ENCODE measurements at places on chromosomes 12 and 14.

- no peak for DNase-seq
Measured at GRCh38 chr12:110304061-110304551, 23.1 kb downstream of the ATP2A2 start.

DNA sequence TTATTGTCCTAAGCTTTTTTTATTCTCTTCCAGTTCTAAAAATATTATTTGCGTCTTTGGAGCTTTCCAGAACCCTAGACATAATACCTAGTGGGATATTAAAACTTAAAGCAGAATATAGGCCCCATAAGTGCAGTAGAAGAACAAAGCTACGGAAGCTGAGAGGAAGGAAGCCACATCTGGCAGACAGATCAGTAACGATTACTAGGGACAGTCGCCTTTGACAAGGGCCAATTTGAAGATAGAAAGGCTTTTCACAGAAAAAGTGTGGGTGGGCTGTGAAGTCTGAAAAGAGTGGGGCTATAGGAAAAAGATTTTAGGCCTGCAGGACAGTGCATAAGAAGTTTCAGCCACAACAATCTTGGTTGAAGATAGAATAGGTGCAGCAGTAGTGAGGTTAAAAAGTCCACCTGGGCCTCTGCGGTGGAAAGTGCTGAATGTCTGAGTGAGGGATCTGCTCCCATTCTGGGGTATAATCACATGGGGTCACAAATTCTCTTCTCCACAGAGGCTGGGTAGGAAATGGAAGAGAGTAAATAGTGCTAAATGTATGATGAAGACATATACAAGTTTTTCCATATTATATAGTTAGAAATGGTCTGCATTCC lies 114.5 kb downstream of the CMAS start:
- DNase-seq: no peak

DNA sequence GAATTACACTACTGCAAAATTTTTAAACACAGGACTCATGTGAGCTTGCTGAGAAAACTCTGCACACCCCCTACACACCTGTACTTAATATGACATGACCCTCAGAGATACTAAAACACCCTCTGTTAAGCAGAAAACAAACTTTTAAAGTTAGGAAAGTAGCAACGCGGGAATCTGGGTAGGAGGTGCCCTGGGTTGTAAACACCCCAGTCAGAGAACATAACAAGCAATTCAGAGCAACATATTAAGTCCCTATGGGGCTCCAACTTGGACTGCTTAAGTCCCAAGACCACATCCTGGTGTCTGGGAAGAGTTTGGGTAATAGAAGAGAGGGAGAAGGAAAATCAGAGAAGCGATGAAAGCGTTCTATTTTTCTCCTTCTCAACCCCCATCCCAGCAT lies 1.2 kb downstream of the ATF7 start:
- no peak for DNase-seq

GRCh38 chr12:52086944-52087835 lies 7.7 kb downstream of the SMIM41 start:
- no peak for DNase-seq

GRCh38 chr14:87805315-87805723 lies 187.7 kb downstream of the GALC start:
- DNase-seq: no peak

GRCh38 chr12:127126260-127126628 lies 1140.7 kb upstream of the TMEM132C start:
- DNase-seq: no peak

GRCh38 chr12:52166672-52167071 lies 25.1 kb downstream of the KRT80 start:
- DNase-seq: no peak

GRCh38 chr14:65107200-65107599 lies 4.9 kb upstream of the MAX start:
- DNase-seq: no peak

- DNase-seq: no peak
Measured at GRCh38 chr12:51907083-51907855, at the start of gene ACVRL1. Gene ACVRL1 (plus strand): TSS chr12:51907504. CDS start chr12:51912475, 4,971 bp downstream.

DNA sequence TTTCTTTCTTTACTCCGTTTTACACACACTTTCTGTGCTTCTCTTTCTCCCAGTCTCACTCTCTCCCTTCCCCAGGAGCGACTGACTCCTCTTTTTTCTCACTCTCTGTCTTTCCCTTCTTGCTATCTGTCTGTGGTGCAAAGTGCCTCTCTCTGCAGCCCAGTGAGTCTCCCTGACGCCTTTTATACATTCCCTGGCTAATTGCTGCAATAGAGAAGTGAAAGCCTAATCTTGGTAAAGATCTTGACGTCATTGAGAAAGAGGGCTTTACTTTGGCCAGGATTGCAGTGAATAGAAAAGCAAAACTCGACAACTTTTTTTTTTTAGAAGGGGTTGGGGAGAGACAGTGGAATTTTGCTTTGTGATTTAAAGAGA lies 706 bp upstream of the DIO2 start:
- no peak for DNase-seq

- DNase-seq: no peak
Measured at GRCh38 chr14:30651937-30652336, 29.8 kb downstream of the SCFD1 start.

DNA sequence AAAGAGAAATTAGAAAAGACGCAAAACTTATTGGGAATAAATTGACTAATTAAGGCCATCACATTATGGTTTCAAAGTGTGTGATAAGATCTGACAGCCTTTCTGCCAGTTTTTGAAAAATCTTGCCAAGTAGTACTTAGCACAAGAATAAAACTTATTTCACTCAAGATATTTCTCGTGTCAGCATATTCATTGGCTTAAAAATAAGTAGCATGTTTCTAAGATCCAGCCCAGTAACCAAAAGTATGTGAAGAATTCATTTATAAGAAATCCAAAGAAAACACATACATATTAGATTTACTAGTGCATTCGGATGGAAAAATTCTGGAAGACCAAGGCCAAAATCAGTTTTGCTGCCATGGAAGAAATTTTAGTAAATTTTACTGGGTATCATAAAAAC lies 1135.0 kb downstream of the GALC start:
- DNase-seq: no peak

- DNase-seq: no peak
Measured at GRCh38 chr12:92362126-92362525, 216.5 kb upstream of the BTG1 start.

DNA sequence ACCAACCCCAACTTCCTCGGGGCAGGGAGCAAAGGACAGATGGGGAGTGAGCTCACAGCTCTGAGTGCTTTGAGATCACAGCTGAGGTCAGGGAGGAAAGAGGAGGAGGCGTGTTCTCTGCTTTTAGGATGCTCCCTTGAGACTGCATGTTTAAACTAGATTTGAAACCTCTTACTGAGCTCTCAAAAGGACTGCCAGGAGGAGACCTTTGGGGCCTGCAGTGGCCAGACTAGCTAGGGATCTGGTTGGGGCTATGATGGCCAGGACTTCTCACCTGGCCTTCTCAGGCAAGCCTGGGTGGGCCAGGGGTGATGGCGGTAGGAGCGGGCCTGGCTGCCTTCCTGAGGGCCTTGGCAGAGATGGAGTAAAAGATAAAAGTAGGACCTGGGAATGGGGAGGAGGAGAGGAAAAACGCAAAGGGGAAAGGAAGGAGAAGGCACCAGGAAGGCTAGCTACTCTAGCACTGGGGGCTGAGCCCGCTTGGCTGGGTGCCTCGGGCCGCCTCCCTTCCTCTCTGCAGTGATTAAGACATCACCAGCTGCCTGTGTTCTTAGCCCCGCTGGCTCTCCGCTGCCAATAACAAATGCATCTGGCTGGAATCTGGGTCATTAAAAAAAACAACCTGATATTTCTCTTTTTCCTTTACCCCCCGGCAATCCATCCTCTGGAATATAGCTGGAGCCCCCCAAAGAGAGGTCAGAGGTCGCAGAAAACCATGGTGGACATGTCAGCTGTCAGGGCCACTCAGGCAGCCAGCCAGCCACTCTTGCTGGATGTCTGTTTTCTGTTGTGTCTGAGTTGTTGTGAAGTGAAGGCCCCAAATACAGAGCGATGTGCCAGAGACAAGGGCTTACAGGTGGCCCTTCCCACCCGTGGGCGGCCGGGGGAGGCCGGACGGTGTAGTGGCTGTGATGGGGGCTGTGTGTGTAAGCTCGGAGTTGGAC lies 141.3 kb downstream of the TSPAN9 start:
- peak; percentile 25 for DNase-seq

- DNase-seq: no peak
Measured at GRCh38 chr12:51839310-51839947, 9.1 kb downstream of the FIGNL2 start.

DNA sequence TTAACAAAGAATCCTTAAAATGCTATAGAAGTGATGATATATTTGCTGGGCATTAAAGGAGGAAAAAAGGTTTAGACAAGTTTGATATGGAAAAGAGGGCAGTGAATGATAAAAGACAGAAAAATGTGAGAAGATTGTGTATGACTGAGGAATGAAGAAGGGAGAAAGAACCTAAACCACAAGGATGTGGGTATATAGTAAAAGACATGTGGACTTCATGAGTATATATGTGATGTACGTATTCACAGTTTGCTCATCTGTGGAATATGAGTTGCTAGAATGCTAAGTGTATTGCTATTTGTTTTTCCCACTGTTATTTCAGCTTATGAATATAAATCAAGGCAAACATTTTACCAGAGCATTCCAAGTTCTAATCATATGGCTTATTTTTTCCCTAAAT lies 2.1 kb upstream of the SLC16A7 start:
- no peak for DNase-seq

- no peak for DNase-seq
Measured at GRCh38 chr12:29145372-29146170, 3.5 kb upstream of the FAR2 start.

DNA sequence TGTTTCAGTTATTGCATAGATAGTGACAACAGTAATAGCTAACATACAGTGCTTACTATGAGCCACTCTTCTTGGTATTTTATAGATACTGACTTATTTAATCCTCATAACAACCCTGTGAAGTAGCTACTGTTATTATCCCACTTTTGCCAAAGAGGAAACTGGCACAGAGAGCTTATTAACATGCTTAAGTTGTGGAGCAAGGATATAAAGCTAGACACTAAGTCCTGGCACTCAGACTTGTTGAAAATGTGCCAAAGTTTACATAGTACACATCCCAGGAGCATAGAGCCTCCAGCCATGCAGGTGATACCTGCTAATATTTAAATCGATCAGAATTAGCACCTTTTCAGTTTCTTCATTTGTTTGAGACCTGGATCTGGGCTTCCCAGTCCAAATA lies 41.8 kb downstream of the VEZT start:
- no peak for DNase-seq

DNA sequence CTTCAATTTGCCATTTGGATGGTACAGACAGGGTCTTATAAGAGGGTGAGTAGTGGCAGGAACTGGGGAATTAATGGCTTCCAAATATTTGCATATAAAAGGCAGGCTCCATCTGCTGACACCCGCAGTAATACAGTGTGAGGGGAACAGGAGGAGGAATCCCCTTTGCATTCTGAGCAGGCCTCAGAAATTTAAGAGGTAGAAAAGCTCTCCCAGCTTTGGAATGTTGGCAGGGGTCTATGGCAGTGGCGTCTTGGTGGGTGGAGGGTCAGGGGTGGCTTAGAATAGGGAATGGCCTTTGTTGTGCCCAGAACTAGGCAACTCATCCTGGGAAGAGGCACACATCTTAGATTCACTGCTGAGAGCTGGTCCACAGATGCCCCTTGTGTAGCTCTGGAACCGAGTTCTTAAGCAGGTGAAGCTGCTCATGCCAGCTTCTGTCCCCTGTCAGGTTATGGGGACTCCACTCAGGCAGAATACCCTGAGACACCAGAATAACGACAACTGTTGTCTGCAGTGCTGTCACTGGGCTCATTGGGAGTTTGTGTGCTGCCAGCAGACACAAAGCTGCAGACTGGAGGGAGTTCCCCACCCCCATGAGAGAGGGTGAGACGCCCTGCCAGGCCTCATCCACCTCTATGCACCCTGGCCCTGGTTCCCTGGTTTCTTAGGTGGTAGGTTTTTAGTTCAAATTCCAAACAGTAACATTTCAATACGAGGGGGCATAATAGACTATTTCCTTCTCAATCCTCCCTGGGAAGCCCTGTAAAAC lies 190.2 kb downstream of the MON2 start:
- no peak for DNase-seq

- no peak for DNase-seq
Measured at GRCh38 chr12:129779033-129779432, 124.8 kb downstream of the TMEM132D start.

- DNase-seq: no peak
Measured at GRCh38 chr14:102407258-102407657, 44.5 kb downstream of the TECPR2 start.

DNA sequence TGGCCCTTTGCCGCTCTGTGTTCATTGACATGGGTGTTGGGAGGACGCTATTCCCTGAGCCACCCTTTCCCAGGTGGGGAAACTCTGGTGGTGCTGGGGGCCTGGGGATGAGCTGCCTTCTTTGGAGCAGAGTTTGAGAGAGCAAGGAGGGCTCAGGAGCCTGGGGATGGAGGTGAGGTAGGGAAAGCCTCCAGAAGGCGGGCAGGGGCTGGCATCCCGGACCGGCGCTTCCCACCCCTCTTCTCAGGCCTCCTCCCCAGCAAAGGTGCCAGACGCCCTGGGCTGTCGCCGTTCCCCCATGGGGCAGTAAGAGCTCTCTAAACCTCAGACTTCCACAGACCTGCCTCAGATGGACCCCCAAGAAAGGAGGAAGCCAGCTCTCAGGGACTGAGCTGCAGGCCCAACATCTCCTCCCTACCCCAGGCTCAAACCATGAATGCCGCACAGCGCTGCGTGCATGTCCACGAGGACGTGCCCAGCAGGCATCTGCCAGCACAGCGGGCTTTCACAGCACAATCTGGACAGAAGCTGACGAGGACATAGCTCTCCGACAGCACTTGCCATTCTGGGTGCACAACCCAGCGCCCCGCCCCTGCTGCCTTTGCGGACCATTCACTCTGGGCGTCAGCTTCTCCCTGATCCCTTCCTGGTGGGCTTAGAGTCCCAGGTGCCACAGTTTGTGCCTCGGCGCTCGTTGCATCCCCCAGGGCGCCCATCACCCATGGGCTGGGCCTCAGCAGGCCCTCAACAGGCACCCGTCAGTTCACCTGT lies 14.9 kb upstream of the TTC7B start:
- DNase-seq: no peak

- DNase-seq: peak; percentile 26
Measured at GRCh38 chr14:73242357-73242901, 5.1 kb downstream of the PAPLN start.

GRCh38 chr12:56838621-56839488 lies 75.7 kb downstream of the HSD17B6 start:
- DNase-seq: no peak

GRCh38 chr14:98754343-98755020 lies 517.5 kb downstream of the BCL11B start:
- no peak for DNase-seq

DNA sequence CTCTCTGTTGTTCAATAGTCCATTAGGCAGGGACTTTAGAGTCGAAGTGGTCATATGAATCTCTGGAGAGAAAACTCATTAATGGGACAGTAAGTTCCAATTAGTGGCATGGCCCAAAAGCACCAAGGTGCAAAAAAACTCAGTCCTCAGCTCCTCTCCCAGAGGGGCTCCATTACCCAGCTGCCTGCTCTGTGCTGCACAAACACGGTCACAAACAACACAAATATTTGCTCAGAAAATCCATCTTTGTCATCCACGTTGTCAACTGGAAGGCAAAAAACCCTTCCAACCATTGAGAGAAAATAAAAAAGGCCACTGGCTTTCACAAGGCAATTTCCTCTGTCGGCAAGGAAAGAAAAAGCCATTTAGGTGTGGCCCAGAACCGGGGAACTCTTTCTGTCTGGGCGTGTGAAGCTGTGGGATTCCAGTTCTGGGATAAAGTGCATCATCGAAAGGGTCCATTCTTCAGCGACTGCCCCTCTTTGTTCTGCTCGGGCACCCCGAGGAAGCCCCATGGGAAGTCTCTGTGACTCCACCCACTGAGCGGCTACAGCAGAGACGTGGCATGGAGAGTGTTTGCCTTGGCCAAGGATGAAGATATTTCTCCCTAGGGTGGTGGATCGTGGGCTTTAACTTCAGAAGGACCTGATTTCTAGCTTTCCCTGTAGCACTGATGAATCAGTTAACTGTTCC lies 137.6 kb downstream of the VRK1 start:
- DNase-seq: no peak

Data from GM18507 (cell line).